ENCODE measurements at places on chromosomes 4 and X. TPM values are rescaled to one million over a fixed set of nuclear protein-coding genes. Genes with fewer than 3 reads are reported as not detected.

Gene IQCM
- not detected for total RNA-seq

Gene SCD5
- 3.7 TPM for total RNA-seq

Gene CXCL3
- total RNA-seq: 3.3 TPM

Gene RTL5
- 2.2 TPM for total RNA-seq

Gene ARHGEF38
- total RNA-seq: not detected

Gene TLL1
- under 0.01 TPM for total RNA-seq

Gene S100P
- not detected for total RNA-seq

Gene ARHGAP10
- total RNA-seq: 33.6 TPM

Gene SSX4
- not detected for total RNA-seq

Gene SSX1
- not detected for total RNA-seq

Gene ETNPPL
- not detected for total RNA-seq

Gene GPR78
- 0.62 TPM for total RNA-seq

Gene JAKMIP1
- total RNA-seq: not detected

Gene KCND1
- 0.33 TPM for total RNA-seq

Gene TKTL2
- not detected for total RNA-seq

Gene GYPB
- not detected for total RNA-seq

Gene EPGN
- 1.1 TPM for total RNA-seq

Gene TEX13C
- total RNA-seq: not detected

Gene VSIG4
- total RNA-seq: not detected

Gene DLG3
- 24.7 TPM for total RNA-seq

Gene POU3F4
- total RNA-seq: not detected

Gene DCLK2
- total RNA-seq: 14.1 TPM

Gene NAP1L3
- total RNA-seq: 7.1 TPM

Gene GNRHR
- total RNA-seq: not detected

Gene OTC
- not detected for total RNA-seq

Gene MAP7D2
- total RNA-seq: under 0.01 TPM

All from uterine smooth muscle cell (primary cell).